Stimulated activated CD8-positive, alpha-beta memory T cell treated with anti-CD3 and anti-CD28 coated beads, Interleukin-7, amount 100 ng/mL, for 1 hour (primary cell): ENCODE measurements at places on chromosomes 11 and 22.

GRCh38 chr11:72591785-72592502 lies 82.3 kb downstream of the PDE2A start:
- DNase-seq = peak; percentile 19

DNA sequence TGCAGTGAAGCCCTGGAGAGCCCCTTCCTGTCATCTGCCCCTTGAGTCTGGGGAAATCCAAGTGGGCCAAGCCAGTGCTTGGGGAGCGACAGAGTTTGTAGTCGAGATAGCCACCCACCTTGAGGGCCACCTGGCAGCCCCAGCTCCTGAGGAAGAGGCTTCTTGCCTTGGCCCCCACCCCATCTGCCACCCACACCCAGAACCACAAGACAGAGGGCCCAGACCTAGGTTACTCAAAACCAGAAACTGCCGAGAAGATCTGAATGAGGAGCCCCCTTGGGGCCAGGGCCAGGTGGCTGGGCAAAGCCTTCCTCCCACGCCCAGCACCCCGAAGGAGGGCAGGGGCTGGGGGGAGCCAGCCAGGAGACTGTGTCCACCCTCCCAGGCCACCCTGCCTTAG lies 18.8 kb upstream of the PRR5 start:
- no peak for DNase-seq

DNA sequence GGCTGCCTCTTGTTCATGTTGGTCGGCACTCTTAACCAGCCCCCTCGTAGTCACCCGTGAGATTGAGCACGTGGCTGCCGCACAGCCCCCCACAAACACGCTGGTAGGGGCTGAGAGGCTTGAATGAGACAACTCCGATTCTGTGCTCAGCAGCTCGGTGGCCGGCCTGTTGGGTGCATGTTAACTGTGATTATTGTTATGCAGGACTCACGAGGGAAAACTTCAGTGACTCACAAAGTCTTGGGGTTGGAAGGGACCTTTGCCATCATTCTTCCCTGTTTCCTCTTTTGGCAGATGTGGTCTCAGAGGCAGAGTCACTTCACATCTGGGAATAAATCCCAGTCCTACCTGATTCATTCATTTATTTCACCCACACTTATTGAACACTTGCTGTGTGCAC lies 75.2 kb downstream of the ADAMTS15 start:
- no peak for DNase-seq

GRCh38 chr11:126104420-126104819 lies 41.8 kb upstream of the CDON start:
- no peak for DNase-seq

DNA sequence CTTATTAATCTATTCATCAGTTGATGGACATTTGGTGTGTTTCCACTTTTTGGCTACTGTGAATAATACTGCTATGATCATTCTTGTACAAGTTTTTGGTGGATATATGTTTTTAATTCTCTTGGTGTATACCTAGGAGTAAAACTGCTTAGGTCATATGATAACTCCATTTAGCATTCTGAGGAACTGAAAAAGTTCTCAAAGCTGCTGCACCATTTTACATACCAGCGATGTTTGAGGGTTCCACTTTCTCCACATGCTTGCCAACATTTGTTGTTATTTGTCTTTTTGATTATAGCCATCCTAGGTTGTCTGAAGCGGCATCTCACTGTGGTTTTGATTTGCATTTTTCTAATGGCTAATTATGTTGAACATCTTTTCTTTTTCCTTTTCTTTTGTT lies 4.1 kb upstream of the ACER3 start:
- DNase-seq = no peak

DNA sequence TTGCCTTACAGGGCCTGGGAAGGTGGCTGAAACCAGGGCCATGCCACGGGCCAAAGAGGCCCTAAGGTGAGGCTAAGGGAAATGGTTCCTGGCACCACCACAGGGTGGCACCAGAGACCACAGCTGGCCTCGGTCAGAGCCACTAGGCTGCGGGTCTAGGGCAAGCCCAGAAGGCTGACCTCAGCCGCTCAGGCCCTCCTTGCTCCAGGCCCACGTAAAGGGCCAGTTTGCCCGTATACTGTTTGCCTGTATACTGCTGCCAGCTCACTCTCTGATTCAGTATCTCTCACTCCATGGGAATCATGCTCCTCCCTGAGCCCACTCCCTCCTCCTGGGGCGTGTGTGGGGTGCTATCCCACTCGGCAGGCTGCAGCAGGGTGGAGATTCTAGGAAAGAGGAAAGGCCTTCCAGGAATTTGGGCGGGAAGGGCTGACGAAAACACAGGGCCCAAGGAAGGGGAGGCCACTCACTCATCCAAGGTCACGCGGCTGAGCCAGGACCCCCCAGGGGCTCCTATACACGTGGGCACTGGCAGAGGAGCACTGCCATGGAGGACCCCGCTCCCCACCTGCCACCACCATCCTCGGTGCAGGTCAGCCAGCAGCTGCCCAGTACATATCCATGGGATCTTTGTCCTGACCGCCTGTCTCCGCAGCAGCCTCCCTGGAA lies 62.4 kb downstream of the NECTIN1 start:
- peak; percentile 27 for DNase-seq
